IPS DF 19.7 (cell line): ENCODE measurements at places on chromosomes 1 and 21.

DNA sequence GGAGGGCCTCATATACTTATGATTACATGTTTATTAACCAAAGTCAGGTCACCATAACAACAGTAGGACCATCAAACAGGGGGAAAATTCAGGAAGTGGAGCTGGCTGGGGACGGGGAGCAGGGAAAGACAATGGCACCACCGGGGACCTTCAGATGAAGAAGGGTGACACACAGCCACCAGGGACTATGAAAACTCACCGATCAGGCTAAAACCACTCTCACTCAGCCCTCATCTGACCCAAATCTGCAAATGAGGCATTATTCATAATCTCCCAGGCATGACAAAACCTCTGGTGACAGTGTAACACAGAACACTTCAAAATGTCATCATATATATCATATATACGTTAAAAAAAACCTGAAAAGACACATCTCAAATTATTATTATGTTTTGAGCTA, 11.2 kb downstream of the MKNK1 start:
- DNase-seq: no peak

- no peak for DNase-seq
Measured at GRCh38 chr1:101089613-101090338, 64.2 kb upstream of the DPH5 start.

- no peak for DNase-seq
Measured at GRCh38 chr1:152977614-152978013, 6.3 kb upstream of the SPRR1A start.

- DNase-seq: no peak
Measured at GRCh38 chr1:36882536-36883285, 151.6 kb downstream of the GRIK3 start.

DNA sequence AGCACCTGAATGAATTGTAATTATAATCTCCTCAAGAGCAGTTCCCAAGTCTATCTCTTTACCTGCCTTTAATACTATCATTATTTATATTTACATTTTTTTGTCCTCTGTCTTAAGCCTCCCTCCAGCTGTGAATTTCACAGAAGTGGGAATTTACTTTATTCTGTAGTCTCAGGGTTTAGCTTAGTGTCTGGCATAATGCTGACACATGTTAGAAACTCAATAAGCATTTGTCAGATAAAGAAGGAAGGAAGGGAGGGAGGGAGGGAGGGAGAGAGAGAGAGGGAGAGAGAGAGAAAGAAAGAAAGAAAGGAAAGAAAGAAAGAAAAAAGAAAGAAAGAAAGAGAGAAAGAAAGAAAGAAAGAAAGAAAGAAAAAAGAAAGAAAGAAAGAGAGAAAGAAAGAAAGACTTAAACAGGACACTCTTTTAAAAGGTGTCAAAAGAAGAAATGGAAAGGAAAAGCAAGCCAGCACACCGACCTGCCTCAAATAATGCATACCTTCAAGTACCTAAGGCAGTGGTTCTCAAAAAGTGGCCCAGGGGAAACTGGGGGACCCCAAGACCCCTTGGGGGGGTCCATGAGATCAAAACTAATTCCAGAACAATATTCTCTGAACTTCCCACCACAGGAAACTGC, 1.8 kb upstream of the PGLYRP4 start:
- DNase-seq: no peak

GRCh38 chr1:61455400-61455799, 269.5 kb downstream of the TM2D1 start:
- DNase-seq: no peak
